ENCODE measurements at places on chromosomes 12 and 14. TPM values are rescaled to one million over a fixed set of nuclear protein-coding genes. Genes with fewer than 3 reads are reported as not detected.

GRCh38 chr12:21940549-21941505, at the start of gene ABCC9:
ABCC9 (minus strand) TSS chr12:21941426; CDS start chr12:21936674, 4,752 bp downstream.
- DNase-seq, result peak; percentile 52

Gene PLEKHH1
- total RNA-seq, result 46.3 TPM

Gene TAMALIN
- total RNA-seq, result 50.7 TPM

Gene KLRC2
- total RNA-seq, result 3.1 TPM

- no peak for DNase-seq
Measured at GRCh38 chr14:73741876-73742519, 27.8 kb upstream of the PNMA1 start.

DNA sequence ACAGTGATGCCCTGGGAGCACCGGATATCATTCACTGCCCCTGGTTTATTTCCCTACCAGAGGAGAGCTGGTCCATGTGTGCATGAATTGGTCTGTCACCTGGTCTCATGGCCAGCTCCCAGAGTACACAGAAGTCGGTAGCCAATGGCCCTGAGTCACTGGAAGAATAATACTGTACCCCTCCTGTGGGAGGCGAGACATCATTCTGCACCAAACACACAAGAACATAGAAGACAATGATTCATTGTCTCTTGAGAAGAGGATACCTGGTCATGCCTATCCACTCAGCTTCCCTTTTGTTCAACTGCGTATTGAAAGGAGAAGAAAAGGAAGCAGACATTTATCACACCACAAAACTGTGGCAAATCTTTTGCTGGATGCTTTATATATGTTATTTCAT, 216.2 kb downstream of the DPF3 start:
- no peak for DNase-seq

Data from ureter (tissue), 1 donor.